ENCODE measurements at places on chromosomes 13 and 19. TPM values are rescaled to one million over a fixed set of nuclear protein-coding genes. Genes with fewer than 3 reads are reported as not detected.
A peak's percentile ranks its signal among the peaks of the same experiment; 100 is the strongest.

DNA sequence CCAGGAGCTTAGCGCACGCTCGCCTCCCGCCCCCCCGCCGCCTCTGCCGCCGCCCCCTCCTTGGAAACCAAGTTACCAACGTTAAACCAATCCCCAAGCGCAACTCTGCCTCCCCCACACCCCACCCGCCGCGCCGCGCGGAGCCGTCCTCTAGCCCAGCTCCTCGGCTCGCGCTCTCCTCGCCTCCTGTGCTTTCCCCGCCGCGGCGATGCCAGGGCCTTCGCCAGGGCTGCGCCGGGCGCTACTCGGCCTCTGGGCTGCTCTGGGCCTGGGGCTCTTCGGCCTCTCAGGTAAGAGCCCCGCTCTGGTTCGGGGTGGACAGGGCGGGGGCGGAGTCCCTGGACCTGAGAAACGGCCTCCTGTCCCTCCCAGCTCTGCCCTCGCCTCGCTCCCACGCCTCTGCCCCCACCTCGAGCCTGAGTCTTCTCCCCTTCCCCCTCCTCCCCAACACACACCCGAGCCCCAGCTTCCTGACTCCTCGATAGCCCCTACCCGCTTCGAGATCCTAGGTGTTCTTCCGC lies at the start of gene ICAM5:
TSS of gene ICAM5 (plus strand) at position 117 of the 521 bp plus-strand sequence. CDS start at position 209, 92 bp downstream.
- DNase-seq, result no peak

GJA3 gene
- polyA plus RNA-seq, result 0.04 TPM

GRCh38 chr13:21060338-21061028 lies 903 bp downstream of the LATS2 start:
- DNase-seq, result peak; percentile 45

DNA sequence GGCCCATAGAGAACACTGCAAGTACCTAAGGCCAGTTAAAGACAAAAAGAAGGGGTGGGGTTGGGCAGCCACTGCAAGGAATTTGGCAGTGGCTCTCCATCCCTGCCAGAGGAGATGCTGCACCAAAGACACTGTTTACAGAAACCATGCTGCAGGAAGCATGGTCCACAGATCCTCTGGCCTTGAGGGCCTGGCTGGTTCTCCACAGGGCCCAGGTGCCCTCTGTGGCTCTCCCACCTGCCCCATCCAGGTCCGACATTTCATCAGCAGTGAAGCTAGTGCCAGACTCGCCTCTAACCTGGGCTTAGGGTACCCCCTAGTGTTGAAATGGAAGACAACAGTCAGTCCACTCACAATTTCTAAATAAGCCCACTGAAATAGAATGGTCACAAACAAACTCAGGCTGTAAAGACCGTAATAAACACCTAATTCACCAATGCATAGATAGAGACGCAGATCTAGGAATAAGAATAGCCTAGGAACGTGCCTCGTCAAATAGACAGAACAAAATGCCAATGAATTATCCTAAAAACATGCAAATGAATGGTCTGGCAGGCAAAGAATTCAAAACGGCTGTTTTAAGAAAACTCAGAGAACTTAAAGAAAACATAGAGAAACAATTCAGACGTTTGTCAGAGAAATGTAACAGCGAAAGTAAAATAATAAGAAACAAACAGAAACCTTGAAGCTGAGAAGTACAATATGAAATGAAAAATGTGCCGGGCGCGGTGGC lies 23.3 kb downstream of the LYPD4 start:
- DNase-seq, result no peak

RUVBL2 gene
- 76.1 TPM for polyA plus RNA-seq

GRCh38 chr19:24049537-24049936 lies 37.5 kb upstream of the ZNF254 start:
- DNase-seq, result no peak

ATCAY gene
- polyA plus RNA-seq, result 0.24 TPM

- no peak for DNase-seq
Measured at GRCh38 chr13:109332506-109333499, 453.6 kb downstream of the IRS2 start.
